ENCODE measurements at places on chromosomes 6 and 20. TPM values are rescaled to one million over a fixed set of nuclear protein-coding genes. Genes with fewer than 3 reads are reported as not detected.

- H3K36me3 ChIP-seq: peaks cover 12% of the 10 kb centered on the region
- H3K4me1 ChIP-seq: peaks cover 67% of the 10 kb centered on the region
- peak overlapping the region; percentile 20 for H3K4me3 ChIP-seq
- no peaks in the 10 kb centered on the region for H3K27me3 ChIP-seq
- DNase-seq: peak; percentile 86
These were observed 142.2 kb downstream of the NFATC2 start for GRCh38 chr20:51400051-51400926.

DNA sequence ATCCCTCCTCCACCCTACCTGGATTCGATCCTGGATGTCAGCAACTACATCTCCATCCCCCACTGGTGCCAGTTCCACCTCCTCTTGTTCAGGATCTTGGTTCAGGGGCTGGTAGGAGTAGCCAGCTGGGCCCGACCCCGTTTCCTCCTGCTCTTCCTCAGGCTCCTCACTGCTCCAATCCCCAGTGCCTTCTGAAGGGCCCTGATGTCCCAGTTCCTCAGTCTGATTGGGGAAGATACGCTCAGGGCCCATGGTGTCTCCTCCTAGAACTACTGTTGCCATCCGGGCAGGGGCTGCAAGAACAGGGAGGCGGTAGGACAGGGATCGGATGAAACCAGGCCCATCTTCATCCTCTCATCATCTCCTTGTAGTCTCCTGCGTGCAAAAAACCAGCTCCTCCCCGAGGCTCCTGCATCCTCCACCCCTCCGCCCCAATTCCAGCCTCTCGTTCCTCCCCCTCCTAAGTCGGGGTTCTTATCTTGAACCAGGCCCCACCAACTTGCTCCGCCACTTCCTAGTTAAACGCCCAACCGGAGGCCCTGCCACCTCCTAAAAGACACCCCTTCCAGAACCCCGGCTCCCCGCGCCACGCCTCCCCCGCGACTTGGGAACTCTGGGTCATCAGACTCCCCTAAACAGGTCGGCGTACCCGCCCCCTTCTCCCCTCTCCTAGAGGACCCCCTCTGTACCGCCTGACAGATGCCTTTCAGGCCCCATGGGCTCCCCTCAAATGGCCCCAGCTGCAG is 476 bp downstream of the MEA1 start:
- H3K27ac ChIP-seq: peak overlapping the region; percentile 81
- peaks cover 42% of the 10 kb centered on the region for H3K4me1 ChIP-seq
- H3K4me3 ChIP-seq: peak overlapping the region; percentile 81
- DNase-seq: no peak

DNA sequence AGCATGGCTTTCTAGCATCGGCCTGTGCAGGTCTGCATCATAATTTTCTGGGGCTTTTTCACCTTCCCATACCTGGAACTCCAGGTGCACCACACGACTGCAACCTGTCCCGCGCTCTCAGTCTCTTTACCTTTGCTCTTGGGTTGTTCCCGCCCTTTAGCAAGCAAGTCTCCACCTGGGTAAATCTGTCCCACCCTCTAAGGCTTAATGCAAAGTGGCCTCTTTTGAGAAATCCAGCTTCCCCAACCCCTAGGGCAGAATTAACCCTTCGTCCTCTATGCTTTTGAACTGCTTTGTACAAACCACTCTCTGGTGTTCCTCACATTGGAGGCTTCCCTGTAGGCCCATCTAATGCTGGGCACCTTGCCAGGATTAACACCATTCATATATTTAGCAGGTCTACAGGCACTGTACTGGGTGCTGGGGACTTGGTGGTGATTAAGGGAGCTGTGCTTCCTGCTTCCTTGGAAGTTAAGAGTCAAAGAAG is 2.8 kb downstream of the ITPR3 start:
- H3K36me3 ChIP-seq: peaks cover 4% of the 10 kb centered on the region
- H3K4me1 ChIP-seq: peaks cover 41% of the 10 kb centered on the region
- no peak for DNase-seq
- no peaks in the 10 kb centered on the region for H3K27me3 ChIP-seq

DNA sequence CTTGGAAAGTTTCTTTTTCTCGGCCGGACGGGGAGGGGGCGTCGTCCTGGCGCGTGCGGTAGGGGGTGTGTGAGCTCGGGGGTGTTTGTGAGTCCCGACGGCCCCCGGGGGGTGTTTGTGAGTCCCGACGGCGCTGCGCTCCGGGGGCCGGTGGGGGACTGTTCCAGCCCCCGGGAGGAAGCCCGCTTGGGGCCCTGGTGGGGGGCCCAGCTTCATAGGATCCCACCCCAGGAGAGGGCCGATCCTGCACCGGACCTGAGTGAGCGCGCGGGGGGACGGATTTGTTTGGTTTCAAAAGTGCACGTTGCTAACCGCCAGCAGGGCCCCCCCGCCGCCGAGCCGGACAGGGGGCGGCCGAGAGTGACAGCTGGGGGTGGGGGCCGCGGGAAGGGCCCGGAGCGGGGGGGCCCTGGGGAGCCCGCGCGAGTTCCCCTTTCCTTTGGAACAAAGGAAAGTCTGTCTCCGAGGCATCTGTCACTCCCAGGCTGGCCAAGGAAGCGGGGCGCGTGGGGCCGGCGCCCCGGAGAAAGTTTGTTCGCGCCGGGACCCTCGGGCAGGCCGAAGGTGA is 485 bp downstream of the TGIF2 start:
- peak overlapping the region; percentile 91 for H3K27ac ChIP-seq
- no peaks in the 10 kb centered on the region for H3K27me3 ChIP-seq
- peaks cover 6% of the 10 kb centered on the region for H3K36me3 ChIP-seq
- peak overlapping the region; percentile 60 for H3K4me3 ChIP-seq
- H3K4me1 ChIP-seq: peaks cover 33% of the 10 kb centered on the region

ABHD16B gene
- total RNA-seq: not detected

Data from CD8-positive, alpha-beta memory T cell (primary cell).